ENCODE measurements at places on chromosomes 13 and 19.

DNA sequence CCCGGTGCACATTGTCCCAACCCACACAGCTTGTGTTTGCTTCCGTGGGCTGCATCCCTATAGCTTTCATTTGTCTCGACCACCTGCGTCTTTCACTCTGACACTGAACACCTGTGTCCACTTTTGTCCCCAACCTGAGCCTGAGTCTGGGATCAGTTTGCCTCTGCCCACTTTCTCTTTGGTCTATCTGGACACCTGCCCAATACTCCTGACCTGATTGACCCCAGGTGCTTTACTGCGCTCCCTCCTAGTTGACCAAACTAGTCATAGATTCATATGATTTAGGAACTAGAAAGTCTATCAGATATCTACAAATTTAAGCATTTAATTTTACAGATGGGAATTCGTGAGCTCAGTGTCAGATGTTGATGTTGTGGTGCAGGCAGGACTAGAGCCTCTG is 209.9 kb downstream of the DCT start:
- no peak for ATAC-seq

- ATAC-seq, result no peak
These were observed 51.4 kb upstream of the SGCG start for GRCh38 chr13:23129331-23129730.

DNA sequence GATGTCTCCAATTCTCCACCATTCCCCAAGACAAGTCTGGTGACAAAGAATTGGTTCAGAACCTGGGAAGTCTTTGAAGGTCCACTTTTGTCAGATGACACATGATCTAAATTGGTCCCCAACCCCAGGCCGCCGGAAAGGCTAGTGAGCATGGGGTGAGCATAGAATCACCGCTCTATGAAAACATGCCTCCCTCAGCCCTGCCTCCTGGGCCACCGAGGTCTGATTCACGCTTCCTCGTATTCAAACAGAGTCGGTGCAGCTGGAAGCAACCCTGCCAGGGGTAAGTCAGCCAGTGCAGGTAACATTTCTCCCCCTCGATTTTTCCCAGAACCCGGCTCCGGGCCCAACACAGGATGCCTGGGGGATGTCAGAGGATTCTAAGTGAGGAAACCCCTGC is 33.9 kb upstream of the KLF2 start:
- peak; percentile 20 for ATAC-seq

- no peak for ATAC-seq
These were observed 31.1 kb upstream of the MYCBP2 start for GRCh38 chr13:77358001-77358400.

DNA sequence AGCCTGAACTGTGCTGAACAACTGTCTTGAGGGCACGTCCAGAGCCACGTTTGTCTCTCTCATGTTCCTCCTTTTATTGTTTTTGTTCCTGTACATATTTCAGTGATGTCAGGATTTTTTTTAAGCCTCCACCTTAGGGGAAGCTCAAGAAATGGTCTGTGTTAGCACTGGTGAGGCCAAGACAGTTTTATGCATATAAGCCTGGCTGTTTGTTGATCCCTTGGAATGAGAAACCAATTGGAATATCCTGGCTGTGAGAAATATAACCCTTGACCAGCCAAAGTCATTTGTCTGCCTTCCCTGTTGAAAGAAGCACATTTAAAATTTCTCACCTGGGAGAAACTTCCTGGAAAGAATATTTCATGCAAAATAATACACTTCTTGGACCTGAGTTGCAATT is 115.8 kb downstream of the DNAJC15 start:
- ATAC-seq, result no peak

DNA sequence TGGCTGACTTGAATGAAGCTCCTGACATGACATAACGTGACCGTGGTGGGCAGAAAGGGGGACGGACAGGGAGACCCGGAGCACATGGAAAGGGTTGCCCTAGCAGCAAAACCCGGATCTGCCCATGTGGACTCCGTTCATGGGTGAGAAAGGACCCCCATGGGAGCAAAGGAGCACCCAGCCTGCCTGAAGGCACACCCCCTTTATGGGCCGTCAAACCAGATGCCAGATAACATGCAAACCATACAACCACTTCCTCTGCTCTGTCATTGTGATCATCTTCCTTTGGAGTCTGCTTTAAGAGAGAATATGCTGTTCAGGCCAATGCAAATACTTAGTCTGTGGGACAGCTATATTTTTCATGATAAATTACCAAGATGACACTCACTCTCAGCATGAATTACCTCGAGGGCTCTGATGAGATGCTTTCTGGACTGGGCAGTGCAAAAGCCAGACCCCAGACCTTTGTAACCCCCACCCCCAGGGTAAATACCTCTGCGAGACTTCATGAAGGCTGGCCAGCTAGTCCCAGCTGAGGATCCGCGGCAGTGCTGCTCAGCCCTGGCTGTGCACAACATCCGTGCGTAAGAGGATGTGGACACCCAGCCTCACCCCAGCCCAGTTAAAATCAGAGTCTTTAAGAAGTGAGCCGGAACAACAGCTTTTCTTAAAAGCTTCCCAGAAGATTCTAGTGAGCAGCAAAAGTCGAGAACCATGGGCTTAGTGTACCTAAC is 126.6 kb downstream of the USP12 start:
- ATAC-seq, result peak; percentile 36

- no peak for ATAC-seq
These were observed 24.2 kb downstream of the BTBD2 start for GRCh38 chr19:1991018-1991913.

- no peak for ATAC-seq
These were observed 151.6 kb downstream of the ZIC5 start for GRCh38 chr13:99819967-99820366.

DNA sequence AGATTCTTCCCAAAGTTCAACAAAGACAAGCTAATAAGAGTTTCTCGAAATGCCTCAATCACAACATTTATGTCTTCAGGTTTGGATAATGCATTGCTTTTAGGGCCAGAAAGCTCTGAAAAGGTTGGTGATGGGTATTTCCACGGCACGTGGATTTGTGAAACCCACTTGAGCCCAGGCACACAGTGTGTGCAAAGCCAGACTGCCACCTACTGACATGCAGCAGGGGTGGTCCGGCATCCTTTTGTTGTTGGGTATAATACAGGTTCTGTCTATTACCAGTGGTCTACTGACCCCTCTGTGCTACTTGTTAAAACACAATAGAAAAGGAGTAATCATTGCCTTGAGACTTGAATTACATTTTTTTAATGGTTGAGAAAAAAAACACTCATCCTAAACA is 225.6 kb downstream of the RAP2A start:
- no peak for ATAC-seq

DNA sequence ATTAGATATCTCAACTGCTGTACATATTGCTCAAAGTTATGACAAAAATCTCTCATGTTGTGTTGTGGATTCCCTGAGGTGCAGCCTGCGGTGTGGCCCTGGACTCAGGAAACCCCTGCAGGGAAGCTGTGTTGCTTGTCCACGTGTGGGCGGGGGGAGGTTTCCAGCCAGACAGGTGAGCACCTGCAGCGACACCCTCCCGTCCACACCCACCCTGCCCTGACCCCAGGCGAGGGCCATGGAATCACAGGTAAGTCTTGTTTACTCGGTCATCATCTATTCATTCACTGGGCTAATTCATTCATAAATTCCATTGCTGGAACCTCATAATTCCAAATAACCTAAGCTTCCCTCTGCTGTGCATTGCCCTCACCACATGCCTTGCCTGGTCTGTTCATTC is 14.1 kb downstream of the PLPP2 start:
- no peak for ATAC-seq

GRCh38 chr13:93727211-93728141 is 500.9 kb downstream of the GPC6 start:
- no peak for ATAC-seq

GRCh38 chr19:55158848-55159749 is 1.6 kb upstream of the TNNI3 start:
- peak; percentile 38 for ATAC-seq

DNA sequence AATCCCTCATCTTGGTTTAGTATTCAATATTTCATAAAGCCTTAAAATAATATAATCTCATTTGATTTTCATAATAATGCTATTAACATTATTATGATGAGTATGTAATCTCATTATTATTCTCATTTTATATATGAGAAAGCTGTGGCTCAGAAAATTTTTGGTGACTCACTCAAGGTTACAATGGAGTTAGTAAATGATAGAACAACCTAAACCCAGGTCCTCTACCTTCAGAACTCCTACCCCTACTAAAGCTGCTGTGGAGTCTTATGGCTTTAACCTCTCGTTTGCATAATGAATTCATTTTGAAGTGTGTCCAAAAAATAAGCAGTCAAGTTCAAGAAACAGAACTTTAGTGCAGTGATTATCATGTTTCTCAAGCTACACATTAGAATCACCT is 226.3 kb downstream of the TBC1D4 start:
- no peak for ATAC-seq

- ATAC-seq, result peak; percentile 21
These were observed 588 bp downstream of the DNASE2 start for GRCh38 chr19:12880551-12881171.

GRCh38 chr13:52092087-52092486 is 36.8 kb downstream of the NEK5 start:
- ATAC-seq, result no peak
